Stimulated activated CD4-positive, alpha-beta T cell treated with anti-CD3 and anti-CD28 coated beads, Interleukin-15, amount 100 ng/mL, for 24 hours (primary cell): ENCODE measurements at places on chromosomes 5 and 9.

GRCh38 chr5:16461782-16462181 is 3.8 kb downstream of the ZNF622 start:
- DNase-seq, result no peak

- no peak for DNase-seq
Observed at GRCh38 chr5:172852490-172853354, 18.7 kb downstream of the ERGIC1 start.

- no peak for DNase-seq
Observed at GRCh38 chr5:14757850-14758249, 93.3 kb downstream of the OTULIN start.

DNA sequence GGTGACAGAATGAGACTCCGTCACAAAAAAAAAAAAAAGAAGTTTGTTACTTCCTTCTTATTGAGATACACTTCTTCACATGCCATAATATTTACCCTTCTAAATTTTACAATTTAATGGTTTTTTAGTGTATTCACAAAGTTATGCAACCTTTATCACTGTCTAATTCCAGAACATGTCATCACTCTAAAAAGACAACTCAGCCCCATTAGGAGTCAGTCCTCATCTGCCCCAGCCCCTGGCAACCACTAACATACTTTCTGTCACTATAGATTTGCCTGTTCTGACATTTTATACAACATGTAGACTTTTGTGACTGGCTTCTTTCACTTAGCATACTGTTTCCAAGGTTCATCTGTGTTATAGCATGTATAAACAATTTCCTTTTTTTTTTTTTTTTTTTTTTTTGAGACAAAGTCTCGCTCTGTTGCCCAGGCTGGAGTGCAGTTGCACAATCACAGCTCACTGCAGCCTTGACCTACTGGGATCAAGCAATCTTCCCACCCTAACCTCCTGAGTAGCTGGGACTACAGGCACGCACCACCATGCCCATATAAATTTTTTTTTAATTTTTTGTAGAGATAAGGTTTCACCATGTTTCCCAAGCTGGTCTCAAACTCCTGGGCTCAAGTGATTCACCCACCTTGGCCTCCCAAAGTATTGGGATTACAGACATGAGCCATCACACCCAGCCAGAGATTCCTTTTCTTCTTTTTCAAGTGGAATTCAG is 18.0 kb downstream of the AQP3 start:
- no peak for DNase-seq

GRCh38 chr9:115042781-115043509 is 75.0 kb downstream of the TNC start:
- DNase-seq, result peak; percentile 62

GRCh38 chr5:169577951-169578350 is 5.6 kb upstream of the SPDL1 start:
- DNase-seq, result no peak

GRCh38 chr9:111399772-111400563 is 69.9 kb upstream of the OR2K2 start:
- DNase-seq, result peak; percentile 19

- no peak for DNase-seq
Observed at GRCh38 chr5:51651889-51652288, 268.6 kb downstream of the ISL1 start.

DNA sequence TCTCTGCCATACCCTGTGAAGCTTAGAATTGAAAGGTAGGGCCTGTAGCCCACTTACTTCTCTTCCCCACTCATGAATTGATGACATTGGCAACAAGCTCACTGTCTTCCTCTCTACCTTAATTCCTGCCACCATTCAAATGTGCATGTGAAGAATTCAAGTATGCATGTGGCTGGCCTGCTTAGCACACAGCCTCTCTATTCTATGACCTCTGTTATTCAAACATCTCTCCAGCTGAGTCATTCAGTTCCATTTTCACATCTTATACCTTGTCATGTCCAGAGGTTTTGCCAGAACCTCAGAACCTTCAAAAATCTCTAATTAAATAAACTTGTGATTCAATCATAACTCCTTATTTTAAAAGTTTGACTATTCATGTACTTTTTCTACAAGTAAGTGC is 114.7 kb upstream of the MAN2A1 start:
- no peak for DNase-seq

GRCh38 chr9:125233678-125234077 is 7.5 kb downstream of the HSPA5 start:
- DNase-seq, result no peak

DNA sequence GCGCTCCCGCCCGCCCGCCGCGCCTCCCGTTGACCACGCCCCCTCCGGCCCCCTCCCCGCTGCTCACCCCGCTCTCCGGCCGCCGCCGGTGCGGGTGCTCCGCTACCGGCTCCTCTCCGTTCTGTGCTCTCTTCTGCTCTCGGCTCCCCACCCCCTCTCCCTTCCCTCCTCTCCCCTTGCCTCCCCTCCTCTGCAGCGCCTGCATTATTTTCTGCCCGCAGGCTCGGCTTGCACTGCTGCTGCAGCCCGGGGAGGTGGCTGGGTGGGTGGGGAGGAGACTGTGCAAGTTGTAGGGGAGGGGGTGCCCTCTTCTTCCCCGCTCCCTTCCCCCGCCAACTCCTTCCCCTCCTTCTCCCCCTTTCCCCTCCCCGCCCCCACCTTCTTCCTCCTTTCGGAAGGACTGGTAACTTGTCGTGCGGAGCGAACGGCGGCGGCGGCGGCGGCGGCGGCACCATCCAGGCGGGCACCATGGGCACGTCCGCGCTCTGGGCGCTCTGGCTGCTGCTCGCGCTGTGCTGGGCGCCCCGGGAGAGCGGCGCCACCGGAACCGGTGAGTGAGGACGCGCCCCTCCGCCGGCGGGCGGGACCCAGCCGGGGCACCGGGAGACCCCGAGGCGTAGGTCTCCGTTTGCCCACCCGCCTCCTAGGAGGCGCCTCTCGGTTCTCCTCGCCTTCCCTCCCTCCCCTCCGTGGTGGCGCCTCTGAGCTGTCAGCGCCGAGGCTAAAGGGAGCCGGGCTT is at the start of gene VLDLR:
Gene VLDLR, plus strand, starts transcription at position 66 of the 739 bp plus-strand sequence. Its CDS starts 403 bp downstream, at position 469.
- peak; percentile 52 for DNase-seq

DNA sequence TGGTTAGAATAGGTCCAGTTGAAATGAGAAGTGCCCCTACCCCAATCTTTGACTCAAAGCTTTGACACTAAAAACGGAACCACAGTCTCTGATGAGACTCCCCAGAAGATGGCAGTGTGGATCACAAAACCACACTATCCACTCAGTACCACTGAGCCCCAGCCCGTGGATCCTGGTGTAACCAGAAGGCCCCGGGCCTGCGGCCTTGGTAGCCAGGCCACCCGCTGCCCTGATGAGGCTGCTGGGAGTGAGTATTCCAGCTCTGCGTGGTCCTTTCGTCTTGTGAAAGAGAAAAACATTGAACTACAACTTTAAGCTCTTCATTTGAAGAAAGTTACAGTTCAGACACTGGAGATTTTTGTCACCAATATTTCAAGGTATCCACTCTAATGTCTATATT is 42.2 kb upstream of the FBP1 start:
- peak; percentile 67 for DNase-seq

- DNase-seq, result no peak
Observed at GRCh38 chr5:67969176-67969575, 246.4 kb upstream of the PIK3R1 start.

DNA sequence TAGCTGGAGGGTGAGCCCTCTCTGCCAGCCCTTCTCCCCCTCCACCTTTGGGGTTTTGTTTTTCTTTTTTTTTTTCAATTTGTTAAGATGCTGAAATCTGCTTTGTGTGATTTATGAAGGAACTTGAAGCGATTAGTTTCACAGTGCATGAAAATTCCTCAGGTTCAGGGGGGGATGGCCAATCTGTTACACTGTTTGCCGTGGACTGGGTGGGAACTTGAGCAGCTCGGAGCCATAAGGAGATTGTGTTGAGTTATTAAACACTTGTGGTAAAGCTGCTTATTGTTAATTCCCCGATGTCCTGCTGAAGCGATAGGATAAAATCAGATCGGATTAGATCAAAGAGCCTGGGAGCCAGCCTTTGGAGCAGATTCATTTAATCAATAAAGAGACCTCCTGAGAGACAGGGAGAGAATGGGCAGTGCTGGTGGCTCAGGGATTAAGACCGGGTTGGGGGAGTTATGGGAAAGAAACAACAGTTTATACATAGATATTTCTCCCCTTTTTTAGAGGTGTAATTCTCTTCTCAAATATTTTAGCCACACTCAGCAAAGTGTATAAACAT is 105.8 kb upstream of the SPATA31D4 start:
- no peak for DNase-seq

DNA sequence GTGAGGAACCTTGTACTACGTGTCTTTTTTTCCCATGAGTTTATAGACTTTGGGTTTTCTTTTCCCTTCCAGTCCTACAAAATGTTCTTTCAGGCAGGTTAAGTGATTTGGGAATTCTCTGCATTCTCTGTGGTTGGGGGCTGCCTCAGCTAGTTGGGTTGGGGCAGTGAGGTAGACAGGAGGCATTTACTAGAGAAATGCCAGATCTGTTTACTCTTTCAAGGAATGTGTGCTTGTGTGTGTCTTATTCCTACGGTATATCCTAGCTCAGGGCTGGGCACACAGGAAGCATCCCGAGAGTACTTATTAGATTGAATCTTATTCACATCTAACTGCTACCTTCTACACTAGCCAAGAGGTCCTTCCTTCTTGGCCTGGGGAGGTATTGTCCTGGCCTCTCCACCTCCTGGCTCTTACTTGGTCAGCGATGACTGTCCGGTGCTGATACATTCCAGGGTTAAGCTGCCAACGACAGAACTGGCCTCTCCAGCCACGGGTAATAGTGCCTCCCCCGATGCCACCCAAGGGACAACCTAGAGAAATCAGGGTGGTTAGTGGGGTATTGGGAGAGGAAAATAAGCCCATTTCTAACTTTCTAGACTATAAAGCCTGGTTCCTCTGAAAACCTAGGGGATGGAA is 5.0 kb downstream of the GBA2 start:
- DNase-seq, result no peak

DNA sequence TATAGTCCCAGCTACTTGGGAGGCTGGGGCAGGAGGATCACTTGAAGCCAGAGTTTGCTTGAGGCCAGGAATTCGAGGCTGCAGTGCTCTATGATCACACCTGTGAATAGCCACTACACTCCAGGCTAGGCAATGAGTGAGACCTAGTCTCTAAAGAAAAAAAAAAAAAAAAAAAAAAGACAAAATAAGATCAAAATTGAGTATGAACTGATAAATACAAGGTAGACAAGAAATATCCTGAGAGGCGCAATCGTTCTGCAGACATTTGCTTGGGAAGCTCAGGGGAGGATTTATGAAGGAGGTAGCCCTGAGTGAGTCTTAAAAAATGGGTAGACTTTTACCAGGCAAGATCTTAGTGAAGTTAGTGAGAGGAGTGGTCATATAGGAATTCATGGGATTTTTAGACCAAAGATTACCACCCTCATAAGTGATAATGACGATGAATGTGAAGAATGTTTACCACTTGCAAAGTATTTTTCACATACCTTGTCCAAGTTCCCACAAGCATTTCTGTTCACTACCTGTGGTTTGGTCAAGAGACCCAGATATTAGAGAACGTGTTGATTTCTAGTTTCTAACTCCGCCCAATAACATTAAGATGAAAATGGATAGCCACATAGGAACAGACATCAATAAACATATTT is 4.4 kb downstream of the PDCD1LG2 start:
- DNase-seq, result no peak

GRCh38 chr5:92852219-92852618 is 728.8 kb downstream of the NR2F1-AS1 start:
- DNase-seq, result no peak

DNA sequence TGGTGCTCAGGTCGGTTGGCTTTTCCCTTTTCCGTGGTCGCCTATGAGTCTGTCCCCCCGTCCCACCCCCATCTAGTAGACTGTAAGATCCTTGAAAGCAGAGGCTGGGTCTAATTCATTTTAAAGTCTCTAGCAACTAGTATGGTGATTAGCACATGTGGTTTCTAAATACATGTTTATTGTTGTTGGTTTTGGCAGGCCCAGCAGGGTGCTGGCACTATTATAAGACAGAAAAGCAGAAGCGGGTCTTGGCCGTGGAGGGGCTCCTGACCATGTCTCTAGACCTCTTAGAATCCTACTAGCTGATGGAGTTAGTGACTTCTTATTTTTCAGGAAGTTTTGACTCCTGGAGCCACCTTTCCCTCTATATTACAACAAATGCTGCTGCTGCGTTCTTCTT is 61.5 kb upstream of the TNFSF8 start:
- no peak for DNase-seq

- DNase-seq, result no peak
Observed at GRCh38 chr5:126228934-126229333, 194.3 kb upstream of the GRAMD2B start.

- peak; percentile 55 for DNase-seq
Observed at GRCh38 chr5:180804129-180804618, 1.6 kb upstream of the MGAT1 start.

GRCh38 chr9:37620396-37620795 is 28.0 kb upstream of the TOMM5 start:
- DNase-seq, result no peak

DNA sequence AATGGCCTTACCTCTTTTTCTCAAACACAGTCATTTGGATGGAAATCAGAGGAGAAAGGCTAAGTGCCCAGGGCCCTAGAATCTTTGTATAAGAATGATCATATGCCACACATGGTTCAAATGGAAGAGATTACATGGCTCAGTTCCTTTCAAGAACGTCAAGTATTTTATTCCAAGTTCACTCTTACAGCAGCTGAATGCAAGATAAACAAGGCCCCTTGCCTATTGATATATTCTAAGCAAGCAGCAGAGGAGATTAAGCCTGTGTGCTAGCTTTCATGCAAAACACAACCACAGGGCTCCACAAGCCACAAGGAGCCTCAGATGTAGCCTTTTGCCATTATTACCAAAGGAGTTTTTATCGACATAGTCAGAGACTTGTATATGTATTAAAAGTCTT is 55.3 kb upstream of the SLCO6A1 start:
- no peak for DNase-seq

- no peak for DNase-seq
Observed at GRCh38 chr5:109644829-109645228, 44.9 kb upstream of the MAN2A1 start.

DNA sequence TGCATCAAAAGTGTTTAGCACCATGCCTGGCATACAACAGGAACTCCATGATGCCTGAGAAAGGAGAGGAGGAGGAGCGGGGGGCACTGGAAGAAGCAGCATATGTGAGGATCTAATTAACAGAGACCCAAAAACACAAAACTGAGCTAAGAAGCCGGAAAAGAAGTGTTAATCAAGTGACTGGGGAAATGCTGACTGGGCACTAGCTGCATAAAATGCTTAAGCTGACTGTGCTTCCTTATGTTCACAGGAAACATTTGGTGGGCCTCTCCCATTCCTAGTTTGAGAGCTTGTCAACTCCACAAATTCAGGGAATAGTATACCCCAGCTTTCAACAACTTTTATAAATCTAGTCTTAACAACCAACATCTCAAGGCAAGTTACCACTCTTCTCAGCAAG is 26.6 kb downstream of the DEPDC1B start:
- DNase-seq, result no peak

DNA sequence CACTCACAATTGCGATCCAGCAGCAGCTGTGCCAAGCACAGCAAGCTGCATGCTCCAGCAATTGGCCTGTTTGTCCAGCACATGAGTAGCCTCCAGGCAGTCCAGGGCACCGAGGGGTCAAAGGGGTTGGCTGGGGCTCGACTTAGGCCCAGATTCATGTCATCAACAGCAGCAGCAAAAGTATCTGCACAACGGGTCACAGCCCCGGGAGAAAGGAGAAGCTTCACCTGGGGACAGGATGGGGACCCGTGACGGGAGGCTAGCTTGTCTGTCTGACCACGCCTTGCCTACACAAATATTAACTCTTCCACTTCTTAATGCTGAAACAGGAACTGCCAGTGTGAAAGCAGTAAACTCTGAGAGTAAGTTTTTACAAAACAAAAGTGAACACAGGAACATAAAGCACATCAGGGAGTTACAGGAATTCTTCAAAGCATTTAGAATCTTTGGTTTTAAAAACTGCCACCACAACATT is 191.2 kb downstream of the PIK3R1 start:
- no peak for DNase-seq
